CD4-positive, alpha-beta T cell treated with Interleukin-12 subunit alpha and Interleukin-12 subunit beta, for 1 hour (primary cell): ENCODE measurements at places on chromosomes 5 and 9.

DNA sequence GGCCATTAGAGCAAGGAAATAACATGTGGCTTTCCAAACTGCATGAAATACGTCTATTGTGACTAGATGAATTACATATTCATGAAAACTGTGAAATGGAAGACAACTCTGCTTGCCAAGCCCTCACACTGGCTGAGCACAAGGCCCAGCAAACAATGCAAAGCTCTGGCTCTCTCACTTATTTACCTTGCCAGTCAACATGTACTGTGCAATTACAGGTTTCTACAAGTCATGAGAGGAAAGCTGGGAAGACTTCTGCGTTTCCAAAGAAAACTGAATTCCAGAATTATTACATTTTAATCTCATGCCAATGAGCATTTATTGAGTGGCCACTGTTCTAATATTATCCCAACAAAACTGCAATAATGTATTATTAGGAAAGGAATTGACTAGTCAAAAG lies 12.1 kb upstream of the C5orf63 start:
- DNase-seq, result no peak

GRCh38 chr9:136762221-136762691 lies 2.1 kb downstream of the LCN15 start:
- DNase-seq, result no peak

DNA sequence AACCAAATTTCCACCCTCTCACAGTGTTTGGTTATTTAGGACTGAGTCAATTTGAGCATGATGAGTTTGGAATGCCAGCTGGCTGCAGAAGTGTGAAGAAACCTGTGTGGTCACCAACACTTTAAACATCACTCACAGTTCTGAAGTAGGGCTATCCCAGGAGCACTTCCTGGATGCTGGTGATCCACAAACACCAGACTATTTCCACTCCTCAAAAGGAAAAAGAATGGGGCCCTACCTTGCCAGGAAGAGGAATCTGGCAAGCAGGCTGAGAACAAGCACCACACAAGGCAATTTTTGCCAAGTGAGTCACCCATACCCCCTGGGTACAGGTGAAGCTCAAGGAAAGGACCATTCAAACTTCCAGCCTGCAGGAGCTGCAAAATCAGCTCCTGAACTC lies 294.2 kb upstream of the PTGER4 start:
- no peak for DNase-seq

DNA sequence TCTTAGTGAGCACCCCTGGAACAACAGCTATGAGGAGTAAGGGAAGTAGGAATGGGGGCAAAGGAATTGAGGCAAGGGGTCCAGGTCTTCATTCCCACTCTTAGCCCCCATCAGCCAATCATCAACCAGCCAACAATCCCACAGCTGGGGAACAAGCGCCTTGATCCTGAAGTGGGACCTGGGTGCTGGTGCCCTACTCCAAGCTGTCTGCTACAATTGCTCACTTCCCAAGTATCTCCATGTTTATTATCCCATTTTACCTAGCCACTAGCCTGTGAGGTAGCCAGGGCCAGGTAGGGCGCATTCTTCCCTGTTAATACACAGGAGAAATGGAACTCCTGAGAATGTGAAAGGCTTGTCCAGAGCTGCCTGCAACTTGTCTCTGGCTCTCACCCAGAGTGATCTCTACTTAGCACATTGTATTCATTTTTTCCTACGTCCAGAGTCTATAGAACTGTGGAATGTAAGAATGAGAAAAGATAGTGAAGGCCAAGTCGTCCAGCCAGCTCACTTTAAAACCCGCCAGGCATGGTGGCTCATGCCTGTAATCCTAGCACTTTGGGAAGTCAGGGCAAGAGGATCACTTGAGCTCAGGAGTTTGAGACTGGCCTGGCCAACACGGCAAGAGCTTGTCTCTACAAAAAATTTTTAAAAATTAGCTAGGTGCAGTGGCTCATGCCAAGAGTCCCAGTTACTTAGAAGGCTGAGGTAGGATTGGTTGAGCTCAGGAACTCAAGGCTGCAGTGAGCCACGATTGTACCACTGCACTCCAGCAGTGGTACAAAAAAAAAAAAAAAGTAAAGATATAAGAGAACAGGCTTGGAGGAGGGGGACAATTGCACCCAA lies 6.2 kb upstream of the DNAJC18 start:
- DNase-seq, result no peak

DNA sequence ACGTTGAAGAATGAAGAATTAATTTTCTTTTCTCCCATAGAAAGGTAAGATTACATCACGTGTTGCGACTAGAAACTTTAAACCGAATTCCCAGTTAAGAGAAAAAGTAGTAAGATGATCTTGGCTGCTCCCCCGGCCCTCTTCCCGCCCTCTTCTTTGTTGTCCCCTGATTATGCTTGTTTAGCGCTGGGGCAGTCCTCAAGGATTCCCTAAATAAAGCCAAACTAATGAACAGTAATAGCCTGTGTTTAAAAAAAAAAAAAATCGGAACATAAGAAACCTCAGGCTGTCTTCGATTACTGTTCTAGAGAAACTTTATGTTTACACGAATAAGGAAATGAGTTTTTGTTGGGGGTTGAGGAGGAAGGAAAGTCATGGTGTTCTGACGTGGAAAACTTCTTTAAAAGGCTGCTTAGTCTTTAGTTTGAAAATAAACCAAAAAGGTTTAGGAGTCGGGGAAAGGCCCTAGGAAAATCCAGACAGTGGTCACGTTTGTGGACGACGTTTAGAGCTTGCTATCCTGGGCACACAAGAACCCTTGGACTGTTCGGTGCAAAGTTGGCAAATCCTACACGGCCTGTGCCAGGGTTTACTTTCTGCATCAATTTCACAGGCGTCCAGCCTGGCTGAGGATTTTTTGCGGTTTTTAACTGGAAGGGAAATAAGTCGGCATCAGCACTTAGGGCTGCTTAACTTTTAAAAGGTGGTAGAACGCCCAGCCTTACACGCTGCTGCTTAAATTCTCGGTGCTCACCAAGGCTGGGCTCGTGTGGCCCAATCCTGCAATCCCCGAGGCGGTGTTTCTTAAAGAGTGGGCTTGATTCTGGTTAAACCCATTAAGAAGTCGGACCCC lies 1.1 kb upstream of the MAT2B start:
- DNase-seq, result peak; percentile 48

DNA sequence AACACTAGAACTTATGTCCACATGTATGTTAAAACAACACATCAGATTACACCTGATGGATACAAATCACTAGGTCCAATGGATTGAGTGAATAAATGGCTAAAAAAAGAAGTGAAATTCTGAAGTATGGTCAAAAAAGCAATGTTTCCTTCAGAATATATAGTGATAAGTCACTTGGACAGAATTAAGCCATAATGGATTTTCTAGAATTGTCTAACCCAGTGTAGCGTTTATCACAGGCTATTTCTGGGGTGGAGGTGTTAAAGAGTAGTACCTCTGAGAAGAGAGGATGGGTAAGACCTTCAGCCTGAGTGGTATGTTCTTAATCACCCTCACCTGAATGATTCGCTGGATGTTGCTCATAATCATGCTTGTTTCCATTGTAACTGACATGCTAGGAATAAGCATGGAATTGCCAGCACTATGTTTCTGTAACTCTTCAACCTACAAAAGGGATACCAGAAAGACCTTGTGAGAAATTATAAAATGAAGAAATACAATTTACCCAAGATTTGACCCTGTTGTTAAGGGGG lies 33.2 kb downstream of the SLC31A2 start:
- no peak for DNase-seq
